ENCODE measurements at places on chromosomes 11 and 22. TPM values are rescaled to one million over a fixed set of nuclear protein-coding genes. Genes with fewer than 3 reads are reported as not detected.

DNA sequence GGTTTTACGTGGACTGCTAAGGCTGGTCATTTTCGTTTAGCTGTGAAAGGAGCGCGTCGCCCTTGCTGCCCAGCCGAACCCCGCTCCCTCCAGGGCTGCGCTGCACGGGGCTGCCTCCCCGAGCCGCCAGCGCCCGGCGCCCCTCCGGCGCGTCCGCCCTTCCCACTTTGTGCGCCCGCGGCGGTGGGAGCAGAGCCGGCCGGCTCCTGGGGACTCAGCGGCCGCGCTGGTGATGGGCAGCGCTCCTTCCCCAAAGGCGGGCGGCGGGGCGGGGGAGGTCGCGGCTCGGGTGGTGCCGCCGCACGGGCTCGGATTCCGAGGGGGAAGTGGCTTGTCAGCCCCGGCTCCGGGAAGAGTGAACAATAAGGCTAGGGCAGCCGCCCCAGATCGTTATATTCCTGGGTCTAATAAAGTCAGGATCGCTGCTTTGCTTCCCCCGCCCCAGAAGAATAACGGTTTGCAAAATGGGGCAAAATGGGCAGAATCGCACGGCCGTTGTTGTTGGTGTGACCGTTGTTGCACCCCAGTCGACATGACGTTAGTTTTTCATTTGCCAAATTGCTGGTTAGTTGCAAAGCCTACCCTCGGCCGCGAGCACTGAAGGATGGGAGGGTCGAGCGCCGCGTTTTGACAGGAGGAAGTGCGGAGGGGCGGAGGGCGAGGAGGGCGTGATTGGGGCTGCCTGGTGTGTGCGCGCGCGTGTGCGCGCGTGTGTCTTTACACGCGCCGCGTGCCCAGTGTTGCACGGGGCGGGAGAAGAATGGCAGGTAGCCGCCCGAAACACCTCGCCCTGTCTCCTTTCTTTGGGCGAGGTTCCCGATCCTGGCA is 745 bp downstream of the NCAM1 start:
- no peak for DNase-seq

Gene TSSK2
- not detected for total RNA-seq

DNA sequence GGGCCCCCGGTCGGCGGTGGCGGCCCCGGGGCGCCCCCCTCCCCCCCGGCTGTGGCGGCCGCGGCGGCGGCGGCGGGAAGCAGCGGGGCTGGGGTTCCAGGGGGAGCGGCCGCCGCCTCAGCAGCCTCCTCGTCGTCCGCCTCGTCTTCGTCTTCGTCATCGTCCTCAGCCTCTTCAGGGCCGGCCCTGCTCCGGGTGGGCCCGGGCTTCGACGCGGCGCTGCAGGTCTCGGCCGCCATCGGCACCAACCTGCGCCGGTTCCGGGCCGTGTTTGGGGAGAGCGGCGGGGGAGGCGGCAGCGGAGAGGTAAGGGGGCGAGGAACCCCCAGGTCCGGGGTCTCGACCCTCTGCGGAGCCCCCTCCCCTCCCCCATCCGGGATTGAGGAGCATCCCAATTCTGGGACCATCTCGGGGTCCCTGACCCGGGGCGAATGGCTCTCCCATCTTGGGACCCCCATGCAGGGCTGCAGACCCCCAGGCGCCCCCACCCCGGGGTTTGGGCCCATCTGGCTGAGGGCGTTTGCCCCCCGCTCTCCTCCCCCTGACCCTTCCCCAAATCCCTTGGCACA is 431 bp downstream of the KMT2A start:
- no peak for DNase-seq

Gene LARGE2
- total RNA-seq, result 4.5 TPM

- DNase-seq, result no peak
These were observed 231.2 kb downstream of the TBC1D22A start for GRCh38 chr22:46993633-46994032.

DNA sequence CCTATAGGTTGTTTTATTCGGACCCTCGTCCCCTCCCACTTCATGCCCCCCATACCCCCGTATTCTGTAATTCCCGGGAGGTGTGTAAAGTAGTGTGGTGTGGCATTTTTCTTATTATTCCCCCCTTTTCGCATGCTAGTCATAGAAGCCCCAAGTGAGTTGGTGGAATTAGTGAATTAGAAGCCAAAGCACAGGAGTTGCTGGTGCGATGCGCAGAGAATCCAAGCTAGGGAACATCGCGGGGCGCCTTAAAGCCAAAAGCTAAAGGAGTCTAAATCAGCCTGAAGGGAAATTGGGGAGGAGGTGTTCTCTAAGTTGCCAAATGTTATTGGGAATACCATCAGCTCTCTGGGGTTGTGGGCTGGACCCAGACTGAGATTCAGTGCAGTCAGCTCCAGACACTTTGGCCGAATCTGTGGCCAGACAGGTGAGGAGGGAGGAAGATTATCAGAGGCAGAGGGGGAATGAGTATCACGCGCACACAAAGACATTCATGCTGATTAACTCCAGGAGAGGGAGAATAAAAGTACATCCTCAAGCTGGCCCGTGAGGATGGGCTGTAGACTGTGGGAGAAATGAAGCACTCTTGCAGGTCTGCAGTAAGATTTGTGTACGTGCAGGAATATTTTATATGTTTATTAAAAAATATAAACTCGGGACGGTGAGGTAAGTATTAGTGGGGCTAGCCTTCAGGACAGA is 102.8 kb upstream of the HSD17B12 start:
- no peak for DNase-seq

Gene C1QTNF5
- not detected for total RNA-seq

Gene YPEL4
- 4.3 TPM for total RNA-seq

GRCh38 chr11:79616392-79616851 is 175.6 kb upstream of the TENM4 start:
- DNase-seq, result no peak

Gene FGF19
- not detected for total RNA-seq

Gene SERHL2
- total RNA-seq, result 0.65 TPM

Gene PTPN5
- total RNA-seq, result not detected

- DNase-seq, result no peak
These were observed 1.3 kb upstream of the GDPD4 start for GRCh38 chr11:77302752-77303151.

GRCh38 chr11:12430351-12430750 is 53.0 kb downstream of the PARVA start:
- no peak for DNase-seq
